HTR-8/SVneo (cell line): ENCODE measurements at places on chromosomes 2 and 18.

DNA sequence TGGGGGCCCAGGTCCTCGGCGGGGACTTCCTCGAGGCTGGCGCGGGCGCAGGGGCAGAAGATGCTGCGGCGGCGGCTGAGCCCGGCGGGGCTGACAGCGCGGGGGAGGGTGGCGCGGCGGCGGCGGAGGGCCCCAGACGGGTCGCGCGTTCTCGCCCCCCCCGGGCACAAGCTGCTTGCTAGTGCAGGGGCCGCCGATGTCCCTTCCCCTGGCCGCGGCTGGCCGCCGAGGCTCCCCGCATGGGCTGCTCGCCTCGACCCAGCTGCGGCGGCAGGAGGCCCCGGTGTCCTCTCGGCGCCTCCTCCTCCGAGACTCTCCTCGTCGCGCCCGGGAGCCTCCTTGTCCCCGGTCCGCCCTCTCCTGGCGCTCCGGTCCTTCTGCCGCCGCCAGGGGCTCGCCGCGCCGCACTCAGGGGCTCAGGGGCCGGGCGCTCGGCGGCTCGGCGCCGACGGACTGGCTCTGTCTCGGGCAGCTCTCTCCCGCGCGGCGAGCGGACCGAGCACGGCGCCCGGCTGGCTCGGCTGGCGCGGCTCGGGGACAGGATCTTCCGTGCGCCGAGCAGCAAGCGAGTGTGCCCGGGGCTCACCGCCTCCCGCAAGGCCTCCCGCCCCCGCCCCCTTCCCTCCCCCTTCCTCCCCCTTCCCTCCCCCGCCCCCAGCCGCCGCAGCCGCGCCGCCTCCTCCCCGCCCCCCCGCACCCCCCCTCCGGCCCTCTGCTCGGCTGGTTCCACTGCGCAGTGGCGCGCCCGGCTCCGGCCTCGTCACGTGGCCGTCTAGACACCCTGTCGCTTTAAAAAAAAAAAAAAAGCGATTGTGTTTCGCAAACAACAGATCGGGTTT, 902 bp upstream of the SMAD7 start:
- peak; percentile 79 for DNase-seq

DNA sequence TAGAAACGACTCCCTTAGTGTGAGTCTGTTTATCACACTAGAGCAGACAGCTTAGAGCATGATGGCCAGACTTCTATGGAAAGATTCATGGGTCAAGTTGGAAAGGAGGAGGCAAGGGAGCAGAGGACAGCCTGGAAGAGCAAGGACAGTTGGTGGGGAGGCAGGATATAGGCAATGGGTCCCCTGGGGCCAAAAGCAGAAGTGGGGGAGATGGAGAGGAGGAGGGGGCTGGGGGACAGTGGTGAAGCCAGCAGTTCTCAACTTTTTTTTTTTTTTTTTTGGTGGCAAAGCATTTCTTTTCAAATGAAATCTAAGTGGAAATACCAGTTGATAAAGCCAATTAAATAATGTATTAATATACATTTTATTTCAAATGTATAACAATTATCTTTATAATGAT, 197.9 kb downstream of the HRH4 start:
- no peak for DNase-seq

- no peak for DNase-seq
Measured at GRCh38 chr2:168790226-168790902, 12.1 kb upstream of the NOSTRIN start.

GRCh38 chr2:119637371-119637770, 41.6 kb upstream of the TMEM177 start:
- no peak for DNase-seq

DNA sequence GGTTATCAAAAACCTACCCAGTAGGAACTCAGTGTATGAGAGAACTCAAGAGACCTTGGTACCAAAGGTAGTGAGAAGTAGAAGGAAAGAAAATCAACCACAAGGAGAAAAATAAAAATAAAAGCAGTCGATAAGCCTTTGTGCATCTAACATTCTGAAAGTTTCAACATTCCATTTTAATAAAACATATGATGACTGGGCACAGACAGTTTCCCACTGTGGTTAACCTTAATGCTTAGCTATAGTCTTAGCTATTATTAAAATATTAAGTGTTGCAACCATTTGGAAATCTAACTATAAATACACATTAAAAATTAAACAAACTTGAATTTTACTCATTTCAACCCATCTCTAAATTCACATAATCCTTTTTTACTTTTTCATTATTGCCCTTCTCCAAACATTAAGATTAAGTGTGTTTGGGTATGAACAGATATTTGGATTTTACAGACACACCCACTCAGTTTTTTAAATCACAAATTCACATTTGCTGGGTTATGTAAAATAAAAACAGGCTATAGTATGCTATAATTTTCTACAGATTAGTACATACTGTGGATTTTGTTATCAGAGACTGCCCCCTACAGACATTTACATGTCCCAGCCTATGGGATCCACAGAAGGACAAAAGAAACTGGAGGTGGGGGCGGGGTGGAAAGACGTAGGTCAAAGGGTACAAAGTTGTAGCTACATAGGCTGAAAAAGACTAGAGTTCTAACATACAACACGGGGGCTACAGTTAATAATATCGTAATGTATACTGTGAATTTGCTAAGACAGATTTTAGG, 32.8 kb downstream of the SRBD1 start:
- DNase-seq: no peak

DNA sequence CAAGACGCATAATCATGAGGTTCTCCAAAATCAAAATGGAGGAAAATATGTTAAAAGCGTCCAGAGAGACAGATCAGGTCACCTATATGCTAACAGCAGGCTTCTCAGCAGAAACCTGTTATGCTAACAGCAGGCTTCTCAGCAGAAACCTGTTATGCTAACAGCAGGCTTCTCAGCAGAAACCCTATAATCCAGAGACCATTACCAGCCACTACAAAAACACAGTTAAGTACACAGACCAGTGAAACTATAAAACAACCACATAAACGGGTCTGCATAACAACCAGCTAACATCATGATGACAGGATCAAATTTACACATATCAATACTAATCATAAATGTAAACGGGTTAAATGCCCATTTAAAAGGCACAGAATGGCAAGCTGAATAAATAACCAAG, 1548.4 kb upstream of the TMEFF2 start:
- DNase-seq: no peak
